ENCODE measurements at places on chromosomes 3 and 15. TPM values are rescaled to one million over a fixed set of nuclear protein-coding genes. Genes with fewer than 3 reads are reported as not detected.

EPB42 gene
- total RNA-seq: not detected

SERPINI2 gene
- not detected for total RNA-seq

DISP2 gene
- total RNA-seq: 0.27 TPM

FAM107A gene
- total RNA-seq: 48.1 TPM

LYZL4 gene
- not detected for total RNA-seq

SLC9A9 gene
- total RNA-seq: 5.6 TPM

SLC12A1 gene
- not detected for total RNA-seq

LRRC2 gene
- total RNA-seq: 0.14 TPM

SPINK8 gene
- total RNA-seq: not detected

CRYBG3 gene
- total RNA-seq: 35.6 TPM

GOLGA8J gene
- not detected for total RNA-seq

GOLGA6C gene
- total RNA-seq: not detected

CHDH gene
- 1.1 TPM for total RNA-seq

PLSCR4 gene
- total RNA-seq: 129 TPM

ATP13A5 gene
- not detected for total RNA-seq

FES gene
- 50.6 TPM for total RNA-seq

MFGE8 gene
- 23.8 TPM for total RNA-seq

ACTRT3 gene
- 5.6 TPM for total RNA-seq

SLTM gene
- total RNA-seq: 91.0 TPM

CASR gene
- total RNA-seq: not detected

GCNT3 gene
- total RNA-seq: not detected

A4GNT gene
- total RNA-seq: not detected

SUSD5 gene
- total RNA-seq: 0.93 TPM

CCDC191 gene
- total RNA-seq: 2.1 TPM

FBXL22 gene
- 0.13 TPM for total RNA-seq

TLR9 gene
- under 0.01 TPM for total RNA-seq

GOLGA6L10 gene
- 0.40 TPM for total RNA-seq

CDHR4 gene
- total RNA-seq: not detected

GOLGA6L24 gene
- total RNA-seq: not detected

LSAMP gene
- under 0.01 TPM for total RNA-seq

Measured in thoracic aorta endothelial cell (primary cell).